ENCODE measurements at places on chromosomes 4 and X.
A peak's percentile ranks its signal among the peaks of the same experiment; 100 is the strongest.

GRCh38 chr4:178233906-178234305 lies 791.7 kb upstream of the AGA start:
- DNase-seq: no peak

GRCh38 chr4:176622251-176622948 lies 170.3 kb downstream of the VEGFC start:
- DNase-seq: no peak

DNA sequence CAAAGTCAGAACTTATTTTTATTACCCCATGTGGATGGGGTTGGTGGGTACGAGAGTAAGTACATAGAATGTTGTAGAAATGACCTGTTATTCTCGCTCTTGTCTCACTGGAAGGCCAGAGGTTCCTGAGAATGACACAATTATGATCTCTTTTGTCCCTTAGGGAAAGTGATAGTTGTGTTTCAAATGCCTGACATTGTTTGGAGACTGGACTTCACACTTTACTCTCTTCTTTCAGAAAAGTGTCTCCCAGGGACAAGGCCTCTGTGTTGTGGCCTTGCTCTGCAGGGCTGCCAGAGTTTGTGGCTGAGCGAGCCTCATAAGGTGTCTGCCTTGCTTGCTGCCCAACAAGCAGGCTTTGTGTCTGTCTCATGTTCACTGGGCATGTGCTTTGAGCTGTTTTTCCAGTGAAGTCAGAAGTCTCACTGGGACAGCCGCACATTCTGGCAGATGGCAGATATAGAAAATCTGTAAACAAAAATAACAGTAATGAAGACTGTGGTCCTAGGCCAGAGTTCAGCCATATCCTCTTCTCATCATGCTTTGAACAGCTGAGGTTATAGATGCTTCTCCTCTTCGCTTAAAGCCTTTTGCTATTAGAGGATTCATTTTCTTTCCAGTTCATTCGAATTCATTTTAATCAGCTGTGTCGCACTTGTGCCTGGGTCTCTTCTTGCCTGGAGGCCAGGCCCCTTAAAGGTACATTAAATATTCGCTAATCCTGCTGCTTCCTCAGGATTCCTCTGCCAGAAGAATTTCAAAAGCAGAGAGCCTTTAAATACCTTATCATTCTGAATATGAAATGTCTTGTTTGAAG lies 14.4 kb downstream of the PPEF1 start:
- DNase-seq: no peak

DNA sequence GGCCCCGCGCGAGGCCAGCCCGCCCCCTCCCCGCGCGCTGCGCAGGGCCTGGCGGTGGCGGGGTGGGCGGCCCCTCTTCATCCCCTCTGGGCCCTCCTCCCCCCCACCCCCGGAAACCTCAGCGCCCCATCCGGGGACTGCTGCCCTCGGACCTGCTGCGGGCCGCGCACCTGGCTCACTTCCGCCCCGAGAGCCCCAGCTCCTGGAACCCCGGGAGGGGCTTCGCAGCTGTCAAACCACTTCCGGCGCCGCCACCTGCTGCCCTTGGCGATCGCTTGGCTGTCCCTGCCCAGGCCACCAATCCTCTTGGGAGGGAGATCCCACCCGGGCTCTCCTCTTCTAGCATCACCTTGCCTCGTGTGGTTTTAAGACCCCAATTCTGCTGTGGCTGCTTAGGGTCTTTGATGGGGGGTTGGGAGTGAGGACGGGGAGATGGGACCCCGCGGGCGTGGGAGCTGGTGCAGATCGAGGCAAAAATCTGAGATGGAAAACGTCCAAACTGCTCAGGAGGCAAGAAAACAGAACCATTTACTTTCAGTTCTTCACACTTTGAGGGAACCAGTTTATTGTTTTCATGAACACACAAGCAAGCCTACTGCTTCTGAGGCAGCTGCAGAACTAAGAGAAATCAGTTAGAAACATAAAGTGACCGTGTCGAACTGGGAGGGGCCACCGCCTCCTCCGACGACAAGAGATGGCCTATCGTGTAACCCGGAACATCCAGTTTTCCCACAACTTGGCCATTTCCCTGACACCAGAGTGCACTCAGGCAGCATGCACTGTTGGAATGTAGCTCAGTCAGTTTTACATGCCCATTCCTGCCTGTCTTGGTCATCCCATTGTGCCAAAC lies 754 bp downstream of the MTMR1 start:
- peak; percentile 42 for DNase-seq

DNA sequence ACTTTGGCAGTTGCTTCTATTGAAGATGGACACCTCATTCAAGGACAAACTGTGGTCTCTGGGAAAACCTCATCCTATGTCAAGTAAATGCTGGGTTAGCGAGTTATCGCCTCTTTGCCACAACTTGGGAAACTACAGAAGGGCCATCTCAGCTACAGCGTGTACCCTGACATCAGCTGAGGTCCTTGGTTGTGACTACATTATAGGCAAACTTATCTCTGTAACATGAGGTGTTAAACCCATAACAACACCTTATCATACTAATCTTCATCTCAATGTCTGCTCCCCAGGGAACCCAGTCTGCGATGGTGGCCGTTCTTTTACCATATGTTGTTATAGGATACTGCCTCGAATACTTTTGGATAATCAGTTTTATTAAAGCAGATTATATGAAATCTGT lies 1862.7 kb downstream of the STIM2 start:
- DNase-seq: no peak

GRCh38 chr4:47733302-47734175 lies 104.3 kb downstream of the CORIN start:
- DNase-seq: no peak

GRCh38 chrX:27229721-27230120 lies 233.4 kb downstream of the PPP4R3C start:
- no peak for DNase-seq

DNA sequence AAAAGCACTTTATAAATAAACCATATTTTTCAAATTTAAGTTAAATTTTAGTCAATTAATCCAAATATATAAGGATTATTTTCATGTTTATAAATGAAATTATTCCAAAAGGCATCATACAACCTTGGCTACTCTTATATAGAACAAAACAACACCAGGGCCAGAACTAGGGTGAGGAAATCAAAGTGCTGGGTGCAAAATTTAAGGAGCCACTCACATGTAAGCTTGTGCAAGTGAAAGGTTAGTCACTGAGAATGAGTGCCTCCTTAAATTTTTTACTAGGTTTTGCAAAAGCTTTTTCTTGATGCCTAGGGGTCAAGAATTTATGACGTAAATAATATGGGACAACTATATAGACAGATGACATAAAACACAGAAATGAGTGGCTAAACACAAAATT lies 83.4 kb upstream of the COX18 start:
- no peak for DNase-seq

- no peak for DNase-seq
Measured at GRCh38 chr4:82473621-82474164, 43.3 kb downstream of the ENOPH1 start.

GRCh38 chr4:71304289-71304850 lies 34.5 kb upstream of the SLC4A4 start:
- no peak for DNase-seq

- DNase-seq: no peak
Measured at GRCh38 chrX:15678339-15678738, 13.7 kb upstream of the CLTRN start.

DNA sequence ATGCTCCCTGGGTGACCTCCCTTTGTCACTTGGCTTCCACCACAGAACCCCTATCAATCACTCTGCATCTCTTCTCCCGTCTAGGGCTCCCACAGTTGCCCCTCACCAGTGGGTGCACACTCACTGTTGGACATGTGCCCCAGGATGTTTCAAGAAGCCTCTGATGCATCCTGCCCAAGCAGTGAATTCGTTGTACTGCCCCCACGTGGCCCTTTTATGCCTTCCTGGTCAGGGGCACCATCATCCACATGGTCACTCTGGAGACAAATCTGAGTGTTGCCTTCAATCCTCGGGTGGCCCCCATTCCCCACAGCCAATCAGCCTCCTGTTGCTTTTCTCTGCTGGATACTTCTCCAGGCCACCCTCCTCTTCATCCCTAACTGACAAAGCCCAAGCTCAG lies 12.2 kb downstream of the ITIH6 start:
- no peak for DNase-seq

DNA sequence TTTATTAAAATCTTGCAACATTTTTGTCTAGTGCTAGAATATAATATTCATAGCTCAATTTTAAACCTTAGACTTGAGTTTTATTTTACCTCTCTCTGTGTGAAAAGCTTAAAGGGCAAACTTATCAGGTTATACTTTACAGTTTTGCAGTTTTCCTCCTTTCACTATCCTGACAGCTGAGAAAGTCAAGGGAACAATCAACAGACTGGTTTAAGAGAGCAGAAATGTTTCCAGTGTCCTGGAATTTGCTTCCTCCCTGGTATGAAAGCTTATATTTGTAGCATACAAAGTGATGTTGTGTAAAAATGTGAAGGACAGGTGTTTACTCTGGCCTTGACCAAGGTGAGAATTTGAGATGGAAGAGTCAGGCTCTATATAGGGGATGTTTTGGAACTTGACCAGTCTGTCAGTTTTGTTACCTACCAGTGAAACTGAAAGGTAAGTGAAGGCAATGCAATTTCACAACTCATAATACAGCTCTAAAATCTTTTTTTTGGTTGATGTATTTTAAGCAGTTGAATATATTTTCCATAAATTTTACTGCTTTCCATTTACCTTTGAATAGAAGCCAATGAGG lies 64.6 kb downstream of the FHIP1A start:
- DNase-seq: no peak

GRCh38 chr4:87068583-87069021 lies 133.8 kb downstream of the AFF1 start:
- DNase-seq: no peak

DNA sequence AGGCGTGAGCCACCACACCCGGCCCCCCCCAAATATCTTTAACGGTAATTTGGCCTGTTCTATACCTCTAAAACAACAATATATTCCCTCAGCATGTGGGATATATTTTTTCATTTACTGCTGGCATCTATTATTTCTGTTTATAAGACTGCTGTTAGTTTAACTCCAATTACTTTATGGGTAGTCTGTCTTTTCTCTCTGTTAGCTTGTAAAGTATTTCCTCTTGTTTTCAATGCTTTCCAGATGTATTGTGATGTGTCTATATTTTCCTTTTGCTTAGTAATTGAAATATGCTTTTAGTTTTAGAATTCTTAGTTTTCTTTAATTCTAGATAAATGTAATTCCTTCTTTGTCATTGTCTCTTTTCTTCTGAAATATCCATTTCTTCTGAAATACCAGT lies 445.8 kb downstream of the ANKRD50 start:
- DNase-seq: no peak

DNA sequence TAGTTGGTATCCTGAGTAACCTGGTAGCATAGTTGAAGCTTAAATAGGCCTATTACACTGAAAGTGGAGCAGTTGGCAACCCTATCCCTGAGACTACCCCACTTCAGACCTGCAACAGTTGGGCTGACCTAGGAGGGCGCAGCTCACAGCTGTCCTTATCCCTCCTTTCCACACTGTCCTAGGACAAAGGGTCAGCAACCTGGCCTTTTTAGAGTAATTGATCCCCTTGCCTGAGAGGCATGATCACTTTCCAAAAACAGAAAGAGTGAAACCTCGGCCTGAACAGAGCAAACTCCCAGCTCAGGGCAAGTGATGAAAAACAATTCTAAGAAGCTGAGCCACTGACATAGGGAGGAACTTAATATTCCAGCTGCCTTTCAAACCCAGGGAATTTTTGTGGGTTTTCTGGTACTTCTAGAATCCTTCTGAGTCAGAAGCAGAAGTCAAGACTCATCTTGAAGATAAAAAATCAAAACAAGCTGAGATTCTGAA lies 94.9 kb upstream of the MYOZ2 start:
- peak; percentile 93 for DNase-seq

DNA sequence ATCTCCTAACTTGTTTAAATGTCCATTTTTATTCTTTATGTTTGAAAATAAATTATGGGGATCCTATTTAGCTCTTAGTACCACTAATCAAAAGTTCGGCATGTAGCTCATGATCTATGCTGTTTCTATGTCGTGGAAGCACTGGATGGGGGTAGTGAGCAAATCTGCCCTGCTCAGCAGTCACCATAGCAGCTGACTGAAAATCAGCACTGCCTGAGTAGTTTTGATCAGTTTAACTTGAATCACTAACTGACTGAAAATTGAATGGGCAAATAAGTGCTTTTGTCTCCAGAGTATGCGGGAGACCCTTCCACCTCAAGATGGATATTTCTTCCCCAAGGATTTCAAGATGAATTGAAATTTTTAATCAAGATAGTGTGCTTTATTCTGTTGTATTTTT lies 27.6 kb downstream of the NUDT6 start:
- no peak for DNase-seq

DNA sequence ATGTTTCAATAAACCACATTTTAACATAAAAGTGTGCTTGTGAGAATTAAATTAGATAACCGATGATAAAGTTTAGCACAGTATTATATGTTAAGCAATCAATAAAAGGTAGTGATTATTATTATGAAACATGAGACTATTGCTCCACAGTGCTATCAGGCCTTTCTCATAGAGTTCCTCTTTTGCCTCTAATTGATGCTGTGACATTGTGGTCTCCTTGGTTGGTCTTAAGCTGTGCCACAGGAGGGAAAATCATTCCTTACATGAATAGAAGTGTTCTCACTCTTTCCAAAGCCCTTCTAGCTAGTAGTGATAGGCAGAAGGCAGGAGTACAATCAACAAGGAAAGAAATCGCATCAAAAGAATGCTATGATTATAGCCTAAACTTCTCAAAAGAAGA lies 9.2 kb upstream of the PDHA2 start:
- no peak for DNase-seq

DNA sequence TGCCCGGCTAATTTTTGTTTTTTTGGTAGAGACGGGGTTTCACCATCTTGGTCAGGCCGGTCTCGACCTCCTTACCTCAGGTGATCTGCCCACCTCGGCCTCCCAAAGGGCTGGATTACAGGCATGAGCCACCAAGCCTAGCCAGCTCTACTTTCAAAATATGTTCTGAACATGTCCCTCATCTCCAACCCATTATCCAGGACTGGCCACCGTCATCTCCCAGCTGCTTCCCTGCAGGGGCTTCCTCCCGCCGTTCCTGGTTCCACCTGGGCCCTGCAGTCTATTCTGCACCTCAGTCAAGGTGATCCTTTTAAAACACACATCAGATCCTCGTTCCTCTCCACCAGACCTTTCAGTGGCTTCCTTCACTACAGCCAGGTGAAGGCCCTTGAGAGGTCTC lies 80.9 kb upstream of the NKX1-1 start:
- no peak for DNase-seq

DNA sequence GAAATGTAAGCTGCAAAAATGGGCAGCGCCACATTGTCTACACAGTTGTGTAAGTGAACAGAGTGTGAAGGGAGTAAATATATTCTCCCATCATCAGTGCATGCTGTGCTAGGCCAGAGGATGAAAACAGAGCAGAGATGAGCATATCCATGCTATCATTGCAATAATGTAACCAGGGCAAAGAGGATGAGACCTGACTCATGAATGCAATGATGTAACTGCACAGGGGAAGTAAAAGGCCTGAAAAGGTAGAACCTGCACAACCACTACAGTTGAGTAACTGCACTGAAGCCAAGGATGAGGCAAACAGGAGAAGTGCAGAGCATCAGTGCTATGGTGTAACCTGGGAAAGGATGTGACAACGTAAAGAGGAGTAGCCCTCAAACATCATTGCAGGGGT lies 220.4 kb upstream of the FAM47C start:
- no peak for DNase-seq

GRCh38 chrX:10077425-10078188 lies 79.2 kb upstream of the CLCN4 start:
- no peak for DNase-seq

Measured in suppressor macrophage treated with lipopolysaccharide for 4 hours (primary cell).